Neural crest cell (in vitro differentiated cells): ENCODE measurements at places on chromosomes 4 and X. TPM values are rescaled to one million over a fixed set of nuclear protein-coding genes. Genes with fewer than 3 reads are reported as not detected.

DNA sequence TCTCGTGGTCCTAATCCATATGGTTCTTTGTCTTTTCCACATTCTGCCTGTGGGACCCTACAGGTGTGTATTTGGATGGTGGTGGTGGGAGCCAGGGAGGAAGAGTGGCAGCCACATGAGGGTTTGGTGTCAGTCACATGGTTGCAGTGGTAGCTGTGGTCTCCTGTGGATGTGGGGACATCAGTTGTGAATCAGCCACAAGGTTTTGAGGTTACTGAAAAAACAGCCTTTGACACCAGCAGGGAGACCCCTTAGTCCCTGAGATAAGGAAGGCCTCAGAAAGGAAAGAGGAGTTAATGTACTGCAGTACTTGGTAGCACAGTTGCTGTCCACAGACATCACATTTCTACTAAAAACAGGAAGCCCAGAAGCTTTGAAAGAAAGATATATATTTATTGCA, 15.8 kb upstream of the GAGE10 start:
- no peak overlapping the region for H3K27ac ChIP-seq
- no peak for DNase-seq
- H3K27me3 ChIP-seq, result peaks cover 2% of the 10 kb centered on the region

DNA sequence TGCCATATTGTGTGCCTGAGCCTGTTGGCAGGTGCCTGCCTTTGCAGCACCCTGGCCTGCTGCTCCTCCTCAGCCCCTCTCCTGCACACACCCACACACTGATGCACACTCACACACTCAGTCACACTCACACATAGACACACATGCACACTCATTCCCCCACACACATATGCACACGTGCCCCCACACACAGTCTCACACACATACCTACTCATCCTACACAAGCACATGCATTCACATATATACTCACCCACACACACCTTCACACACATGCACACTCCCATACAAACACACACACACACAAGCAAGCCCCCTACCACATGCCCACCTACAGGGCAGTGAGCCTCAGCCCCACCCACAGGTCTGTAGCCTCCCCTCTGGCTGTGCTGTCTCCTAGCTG, 245.0 kb downstream of the EVC2 start:
- peaks cover 2% of the 10 kb centered on the region for H3K4me1 ChIP-seq
- no peaks in the 10 kb centered on the region for H3K27me3 ChIP-seq
- no peaks in the 10 kb centered on the region for H3K36me3 ChIP-seq
- H3K4me3 ChIP-seq, result no peak overlapping the region

DNA sequence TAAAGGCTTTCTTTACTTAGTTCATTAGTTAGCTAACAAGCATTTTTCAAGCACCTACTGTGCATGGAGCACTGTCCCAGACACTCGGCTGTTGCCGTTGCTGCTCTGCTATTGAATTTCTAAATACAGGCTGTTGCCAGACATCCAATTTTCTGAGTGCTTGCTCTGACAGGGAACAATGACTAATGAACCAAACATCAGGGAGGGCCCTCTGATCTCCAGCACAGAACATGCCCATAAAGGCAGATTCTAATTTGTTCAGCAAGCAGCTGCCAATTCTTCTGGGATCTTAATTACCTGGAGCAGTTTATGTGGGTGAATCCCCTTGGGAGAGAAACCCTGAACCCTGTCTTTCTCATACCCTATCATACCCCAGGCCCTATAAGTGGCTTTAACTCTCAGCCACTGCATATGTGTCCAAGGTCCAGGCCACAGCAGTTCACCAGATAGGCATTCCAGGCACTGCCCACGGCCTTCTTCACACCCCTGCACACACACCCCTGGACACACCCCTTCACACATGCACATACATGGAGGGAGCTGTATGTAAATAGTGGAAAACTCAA, 27.9 kb downstream of the TSC22D3 start:
- H3K27me3 ChIP-seq, result no peaks in the 10 kb centered on the region
- H3K4me3 ChIP-seq, result no peak overlapping the region
- peaks cover 10% of the 10 kb centered on the region for H3K4me1 ChIP-seq
- no peaks in the 10 kb centered on the region for H3K36me3 ChIP-seq
- H3K27ac ChIP-seq, result no peak overlapping the region

- H3K27me3 ChIP-seq, result peaks cover 6% of the 10 kb centered on the region
- H3K36me3 ChIP-seq, result no peaks in the 10 kb centered on the region
- DNase-seq, result peak; percentile 36
- no peak overlapping the region for H3K27ac ChIP-seq
- H3K4me3 ChIP-seq, result no peak overlapping the region
Measured at GRCh38 chr4:47704693-47705325, 133.1 kb downstream of the CORIN start.

- no peak for DNase-seq
- no peaks in the 10 kb centered on the region for H3K27me3 ChIP-seq
- no peaks in the 10 kb centered on the region for H3K4me1 ChIP-seq
Measured at GRCh38 chrX:131301155-131301554, 12.0 kb upstream of the IGSF1 start.

- H3K4me1 ChIP-seq, result no peaks in the 10 kb centered on the region
- H3K27me3 ChIP-seq, result peaks cover 10% of the 10 kb centered on the region
- no peaks in the 10 kb centered on the region for H3K36me3 ChIP-seq
- no peak overlapping the region for H3K27ac ChIP-seq
Measured at GRCh38 chr4:147776716-147777115, 44.8 kb downstream of the ARHGAP10 start.

- no peaks in the 10 kb centered on the region for H3K27me3 ChIP-seq
- no peak overlapping the region for H3K27ac ChIP-seq
- H3K36me3 ChIP-seq, result no peaks in the 10 kb centered on the region
- no peak for DNase-seq
- no peak overlapping the region for H3K4me3 ChIP-seq
- H3K4me1 ChIP-seq, result peaks cover 8% of the 10 kb centered on the region
Measured at GRCh38 chrX:132775263-132775823, 183.1 kb downstream of the HS6ST2 start.

- no peak overlapping the region for H3K4me3 ChIP-seq
- H3K27ac ChIP-seq, result no peak overlapping the region
- H3K36me3 ChIP-seq, result peaks cover 3% of the 10 kb centered on the region
- H3K4me1 ChIP-seq, result peaks cover 8% of the 10 kb centered on the region
- no peaks in the 10 kb centered on the region for H3K27me3 ChIP-seq
Measured at GRCh38 chr4:144203155-144203554, 62.6 kb upstream of the GYPA start.

DNA sequence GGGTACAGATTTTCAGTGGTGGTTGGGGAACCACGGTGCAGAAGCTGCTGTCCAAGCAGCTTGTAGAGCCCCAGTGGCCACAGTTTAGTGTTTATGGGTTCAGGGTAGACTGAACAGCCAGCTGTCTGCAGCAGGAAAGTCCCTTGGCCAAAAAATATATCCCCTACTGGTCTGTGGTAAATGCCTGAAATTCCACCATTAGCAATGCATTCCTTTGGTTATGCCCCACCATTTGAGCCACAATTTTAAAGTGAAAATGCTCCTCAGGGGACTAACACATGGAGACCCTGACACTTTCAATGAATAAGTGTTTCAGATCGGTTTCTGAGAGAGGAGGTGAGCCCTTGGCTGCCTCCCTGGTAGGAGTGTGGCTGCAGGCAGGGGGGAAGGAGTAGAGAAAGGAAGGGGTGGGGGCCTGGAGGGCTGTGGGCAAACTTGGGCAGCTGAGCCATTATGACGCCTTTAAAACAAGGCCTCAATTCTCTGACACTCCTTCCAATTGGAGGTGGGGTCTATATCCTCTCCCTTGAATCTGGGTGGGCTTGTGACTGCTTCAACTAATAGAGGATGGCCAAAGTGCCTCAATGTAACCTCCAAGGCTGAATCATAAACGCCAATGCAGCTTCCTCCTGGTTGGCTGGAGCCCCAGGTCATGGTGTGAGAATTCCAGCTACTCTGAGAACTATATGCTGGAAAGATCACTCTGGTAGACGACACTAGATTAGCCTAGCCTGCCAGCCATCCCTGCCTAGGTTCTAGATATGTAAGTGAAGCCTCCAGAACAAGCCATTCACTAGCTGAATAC, 75.8 kb upstream of the ATP6AP2 start:
- DNase-seq, result no peak
- H3K36me3 ChIP-seq, result no peaks in the 10 kb centered on the region
- no peak overlapping the region for H3K27ac ChIP-seq
- H3K4me3 ChIP-seq, result no peak overlapping the region

GRCh38 chr4:98516042-98516440, 142.4 kb downstream of the TSPAN5 start:
- peaks cover 73% of the 10 kb centered on the region for H3K4me1 ChIP-seq
- peak overlapping the region; percentile 52 for H3K27ac ChIP-seq
- peaks cover 3% of the 10 kb centered on the region for H3K36me3 ChIP-seq
- no peaks in the 10 kb centered on the region for H3K27me3 ChIP-seq
- no peak overlapping the region for H3K4me3 ChIP-seq

GRCh38 chrX:118564498-118564897, 68.9 kb downstream of the DOCK11 start:
- no peaks in the 10 kb centered on the region for H3K27me3 ChIP-seq
- H3K27ac ChIP-seq, result no peak overlapping the region
- H3K4me3 ChIP-seq, result no peak overlapping the region
- H3K36me3 ChIP-seq, result peaks cover 11% of the 10 kb centered on the region

- H3K27me3 ChIP-seq, result no peaks in the 10 kb centered on the region
- no peaks in the 10 kb centered on the region for H3K4me1 ChIP-seq
- DNase-seq, result no peak
- H3K36me3 ChIP-seq, result no peaks in the 10 kb centered on the region
Measured at GRCh38 chr4:175048906-175049305, 130.7 kb downstream of the ADAM29 start.

DNA sequence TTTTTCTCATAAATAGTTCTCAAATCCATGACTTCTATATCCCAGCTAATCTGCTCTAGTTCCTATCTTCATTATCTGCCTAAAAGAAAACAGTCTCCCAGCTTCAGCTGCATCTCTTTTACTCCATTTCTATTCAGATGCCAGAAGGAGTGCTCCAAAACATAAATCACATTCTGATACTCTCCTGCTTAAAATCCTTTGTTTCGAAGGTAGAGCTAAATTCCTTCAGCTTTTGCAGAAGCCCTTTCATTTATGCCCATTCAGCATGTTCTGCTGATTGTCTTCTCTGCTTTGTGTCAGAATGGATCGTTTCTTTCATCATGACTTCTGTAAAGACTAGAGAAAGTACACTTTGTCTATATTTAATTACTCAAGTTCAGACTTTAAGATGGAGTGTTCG, 440.1 kb upstream of the SMIM31 start:
- no peaks in the 10 kb centered on the region for H3K27me3 ChIP-seq
- peaks cover 18% of the 10 kb centered on the region for H3K4me1 ChIP-seq
- no peak for DNase-seq
- H3K27ac ChIP-seq, result peak overlapping the region; percentile 47

DNA sequence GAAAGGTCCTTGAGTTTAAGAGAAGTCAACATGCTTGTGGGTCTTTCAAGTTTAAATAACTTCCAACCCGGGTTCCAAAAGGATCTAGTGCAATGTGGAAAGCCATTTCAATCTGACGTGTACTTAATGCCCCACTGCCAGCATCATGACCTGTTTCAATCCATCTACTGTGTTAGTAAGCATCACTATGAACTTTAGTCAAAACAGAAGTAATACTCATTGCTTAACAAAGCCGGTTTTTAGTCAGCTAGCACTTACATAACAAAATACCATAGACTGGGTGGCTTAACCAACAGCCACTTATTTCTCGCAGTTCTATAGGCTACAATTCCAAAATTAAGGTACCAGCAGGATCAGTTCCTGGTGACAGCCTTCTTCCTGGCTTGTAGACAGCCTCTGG, 677.5 kb downstream of the DMD start:
- peaks cover 13% of the 10 kb centered on the region for H3K4me1 ChIP-seq
- no peaks in the 10 kb centered on the region for H3K27me3 ChIP-seq

GRCh38 chr4:127606823-127607222, 25.9 kb upstream of the INTU start:
- no peak for DNase-seq
- peaks cover under 1% of the 10 kb centered on the region for H3K27me3 ChIP-seq
- no peak overlapping the region for H3K4me3 ChIP-seq

DNA sequence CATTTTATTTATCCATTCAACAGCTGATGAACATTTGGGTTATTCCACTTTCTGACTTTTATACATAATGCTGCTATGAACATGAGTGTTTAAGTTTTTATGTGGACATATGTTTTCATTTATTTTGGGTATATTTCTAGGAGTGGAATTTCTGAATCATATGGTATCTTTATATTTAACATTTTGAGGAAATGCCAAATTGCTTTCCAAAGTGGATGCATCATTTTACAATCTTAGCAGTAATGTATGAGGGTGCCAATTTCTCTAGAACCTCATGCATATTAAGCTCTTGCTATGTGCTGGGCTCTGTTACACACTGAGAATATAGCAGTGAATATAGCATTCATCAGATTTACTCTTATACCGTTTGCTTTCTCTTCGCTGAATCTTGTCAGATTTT, 983.7 kb downstream of the STIM2 start:
- H3K27ac ChIP-seq, result no peak overlapping the region
- peaks cover 3% of the 10 kb centered on the region for H3K4me1 ChIP-seq
- no peaks in the 10 kb centered on the region for H3K36me3 ChIP-seq
- no peaks in the 10 kb centered on the region for H3K27me3 ChIP-seq
- DNase-seq, result no peak
- H3K4me3 ChIP-seq, result no peak overlapping the region

DNA sequence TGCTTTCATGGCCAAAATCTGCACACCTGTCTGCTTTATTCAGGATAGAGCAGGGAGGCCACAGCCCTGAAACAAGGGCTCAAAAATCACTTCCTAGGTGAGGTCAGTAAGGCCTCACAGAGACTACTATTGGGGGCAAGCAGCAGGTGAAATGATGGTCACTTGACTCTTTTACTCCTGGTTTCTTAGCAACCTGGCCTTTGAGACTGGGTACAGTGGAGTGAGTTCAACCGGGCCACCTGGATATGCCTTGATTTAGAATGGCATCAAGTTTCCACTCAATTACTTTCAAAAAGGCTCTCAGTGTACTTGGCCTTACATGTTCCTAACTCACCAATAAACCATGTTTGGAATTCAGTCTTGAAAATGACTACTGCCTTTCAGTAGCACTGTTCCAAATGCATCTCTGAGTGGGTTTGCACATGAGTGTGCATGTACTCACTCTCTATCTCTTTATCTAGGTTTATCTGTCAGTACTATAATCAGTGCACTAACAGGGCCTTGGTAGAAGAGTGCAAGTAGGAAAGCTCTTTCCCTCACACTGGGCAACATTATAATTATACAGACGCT, 388.2 kb downstream of the OPHN1 start:
- no peaks in the 10 kb centered on the region for H3K4me1 ChIP-seq
- no peaks in the 10 kb centered on the region for H3K27me3 ChIP-seq
- peaks cover 14% of the 10 kb centered on the region for H3K36me3 ChIP-seq
- no peak overlapping the region for H3K27ac ChIP-seq

Gene DDX53
- total RNA-seq, result not detected in 2 replicates

Gene RPS6KA6
- total RNA-seq, result 7.8 and 8.8 TPM in 2 replicates

Gene NHS
- total RNA-seq, result 10.7 TPM in 2 replicates

Gene OTOP1
- total RNA-seq, result 0.33 TPM in 1 of 2 replicates, not detected in the other

Gene ADAM29
- not detected in 2 replicates for total RNA-seq

Gene IL2
- total RNA-seq, result not detected in 2 replicates

Gene PPBP
- total RNA-seq, result not detected in 2 replicates

Gene PAGE2B
- not detected in 2 replicates for total RNA-seq

Gene SPANXA2
- total RNA-seq, result not detected in 2 replicates

Gene CCNA2
- 85.2 and 85.3 TPM in 2 replicates for total RNA-seq

Gene LONRF3
- total RNA-seq, result 0.20 and 0.30 TPM in 2 replicates

Gene ETDC
- total RNA-seq, result not detected in 2 replicates

Gene SPP1
- 14.2 and 23.5 TPM in 2 replicates for total RNA-seq

Gene SERTM2
- total RNA-seq, result 0.11 TPM in 1 of 2 replicates, not detected in the other

Gene XPNPEP2
- total RNA-seq, result 0.32 and 0.40 TPM in 2 replicates

Gene RHOH
- total RNA-seq, result 3.2 and 3.7 TPM in 2 replicates
